GM23248 (cell line): ENCODE measurements at places on chromosomes 7 and 10. TPM values are rescaled to one million over a fixed set of nuclear protein-coding genes. Genes with fewer than 3 reads are reported as not detected.

- H3K27ac ChIP-seq: peak overlapping the region; percentile 53; the same call in 1 of the 2 replicates
- peaks cover 28% of the 10 kb centered on the region for H3K4me1 ChIP-seq
- DNase-seq: peak; percentile 55
- H3K36me3 ChIP-seq: 0 out of 2 replicates have a peak, but pooled peaks cover 2% of the 10 kb centered on the region
- H3K4me3 ChIP-seq: no peak overlapping the region
Observed at GRCh38 chr7:107613948-107614347, 33.9 kb downstream of the BCAP29 start.

DNA sequence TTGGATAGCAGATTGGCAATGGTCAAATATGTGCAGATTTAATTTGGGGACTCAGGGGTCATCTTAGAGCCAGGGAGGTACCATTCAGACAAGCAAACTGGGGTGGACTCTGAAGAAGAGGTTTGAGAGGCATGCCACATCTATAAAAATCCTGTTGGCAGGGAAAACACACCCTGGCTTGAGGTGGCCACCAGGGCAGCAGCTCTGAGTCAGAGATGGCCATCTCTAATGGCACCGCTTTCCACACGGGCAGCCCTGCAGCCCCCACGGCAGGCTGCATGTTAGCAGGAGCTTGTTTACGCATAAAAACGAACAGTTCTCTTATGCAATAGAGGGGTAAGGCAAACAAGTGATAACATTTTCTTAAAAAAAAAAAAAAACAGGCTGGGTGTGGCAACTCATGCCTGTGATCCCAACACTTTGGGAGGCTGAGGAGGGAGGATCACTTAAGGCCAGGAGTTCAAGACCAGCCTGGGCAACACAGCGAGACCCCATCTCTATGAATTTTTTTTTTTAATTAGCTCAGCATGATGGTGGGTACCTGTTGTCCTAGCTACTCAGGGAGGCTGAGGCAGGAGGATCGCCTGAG is 14.9 kb downstream of the DLG5 start:
- no peak overlapping the region for H3K27ac ChIP-seq
- H3K27me3 ChIP-seq: no peaks in the 10 kb centered on the region
- DNase-seq: peak; percentile 45
- no peaks in the 10 kb centered on the region for H3K36me3 ChIP-seq
- peaks cover 18% of the 10 kb centered on the region for H3K4me1 ChIP-seq
- no peak overlapping the region for H3K4me3 ChIP-seq

C10orf105 gene
- total RNA-seq: not detected in 2 replicates

- H3K27me3 ChIP-seq: no peaks in the 10 kb centered on the region
- peak within 1 kb of the TSS; percentile 97 for H3K4me3 ChIP-seq
- peaks cover 23% of the 10 kb centered on the region for H3K36me3 ChIP-seq
Observed at GRCh38 chr10:104254493-104255310, at the start of gene GSTO1. Gene GSTO1, plus strand, starts transcription at chr10:104254892. Its CDS starts 37 bp downstream, at chr10:104254929.

INHBA gene
- total RNA-seq: 5.2 and 5.5 TPM in 2 replicates

GRCh38 chr7:142298009-142298408 is 40.2 kb upstream of the PRSS58 start:
- H3K27ac ChIP-seq: no peak overlapping the region
- peaks cover 28% of the 10 kb centered on the region for H3K27me3 ChIP-seq
- no peaks in the 10 kb centered on the region for H3K4me1 ChIP-seq
- peak; percentile 49 for DNase-seq
- no peaks in the 10 kb centered on the region for H3K36me3 ChIP-seq
- no peak overlapping the region for H3K4me3 ChIP-seq

PRKCQ gene
- total RNA-seq: not detected in 2 replicates

DNA sequence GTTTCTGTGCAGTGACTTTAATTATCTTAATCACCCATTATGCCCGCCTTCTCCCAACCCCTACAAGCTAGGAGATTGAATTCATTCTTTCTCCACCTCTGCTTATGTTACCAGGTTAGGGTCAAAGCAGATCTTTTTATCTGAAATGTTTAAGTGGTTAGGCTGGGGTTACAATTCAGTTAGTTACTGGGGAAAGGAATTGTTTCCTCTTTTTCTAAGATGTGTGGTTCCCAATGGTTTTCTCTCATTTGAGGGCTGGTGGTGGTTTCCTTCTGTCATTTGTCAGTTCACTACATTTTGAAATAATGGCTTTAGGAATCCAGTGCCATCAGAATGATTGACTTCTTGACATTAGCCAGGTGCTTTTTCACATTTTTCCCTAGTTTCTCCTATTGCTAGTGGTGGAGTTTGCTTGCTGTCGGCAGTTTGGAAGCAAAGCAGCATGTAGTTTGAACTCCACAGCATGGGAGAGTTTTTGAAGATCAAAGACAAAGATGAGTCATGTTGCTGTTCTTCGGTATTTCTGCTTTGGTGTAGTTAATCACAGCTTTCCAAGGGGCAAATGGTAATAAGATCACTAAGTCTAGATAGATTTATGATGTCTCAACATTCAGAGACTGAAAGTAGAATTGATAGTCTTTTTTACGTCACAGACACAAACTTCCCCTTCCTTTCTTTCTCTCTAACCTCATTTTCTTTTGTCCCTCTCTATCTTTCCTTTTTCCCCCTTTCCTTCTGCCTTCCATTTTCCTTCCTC is 168.2 kb downstream of the SND1 start:
- H3K27me3 ChIP-seq: no peaks in the 10 kb centered on the region
- peaks cover 12% of the 10 kb centered on the region for H3K4me1 ChIP-seq
- no peak overlapping the region for H3K4me3 ChIP-seq
- H3K36me3 ChIP-seq: no peaks in the 10 kb centered on the region
- peak; percentile 60 for DNase-seq
- no peak overlapping the region for H3K27ac ChIP-seq

- H3K27ac ChIP-seq: no peak overlapping the region
- DNase-seq: no peak
- peaks cover 19% of the 10 kb centered on the region; the same call in 1 of the 2 replicates for H3K4me1 ChIP-seq
- H3K27me3 ChIP-seq: no peaks in the 10 kb centered on the region
- H3K36me3 ChIP-seq: no peaks in the 10 kb centered on the region
Observed at GRCh38 chr7:27941522-27941921, 201.6 kb downstream of the TAX1BP1 start.

CHAT gene
- total RNA-seq: not detected in 2 replicates
